ENCODE measurements at places on chromosomes 12 and 14.

GRCh38 chr14:104190396-104191000, 52.1 kb downstream of the KIF26A start:
- no peak overlapping the region for H3K27ac ChIP-seq
- H3K27me3 ChIP-seq, result peaks cover 56% of the 10 kb centered on the region
- DNase-seq, result no peak
- H3K4me1 ChIP-seq, result peaks cover 11% of the 10 kb centered on the region
- no peak overlapping the region for H3K4me3 ChIP-seq
- H3K36me3 ChIP-seq, result no peaks in the 10 kb centered on the region

GRCh38 chr12:795305-795704, 42.9 kb downstream of the WNK1 start:
- H3K36me3 ChIP-seq, result no peaks in the 10 kb centered on the region
- H3K27me3 ChIP-seq, result no peaks in the 10 kb centered on the region
- H3K4me3 ChIP-seq, result no peak overlapping the region
- H3K27ac ChIP-seq, result no peak overlapping the region
- peaks cover 33% of the 10 kb centered on the region for H3K4me1 ChIP-seq
- DNase-seq, result no peak

GRCh38 chr12:52121824-52122539, 42.5 kb downstream of the SMIM41 start:
- H3K4me3 ChIP-seq, result no peak overlapping the region
- no peaks in the 10 kb centered on the region for H3K36me3 ChIP-seq
- no peaks in the 10 kb centered on the region for H3K27me3 ChIP-seq
- peaks cover 59% of the 10 kb centered on the region for H3K4me1 ChIP-seq

DNA sequence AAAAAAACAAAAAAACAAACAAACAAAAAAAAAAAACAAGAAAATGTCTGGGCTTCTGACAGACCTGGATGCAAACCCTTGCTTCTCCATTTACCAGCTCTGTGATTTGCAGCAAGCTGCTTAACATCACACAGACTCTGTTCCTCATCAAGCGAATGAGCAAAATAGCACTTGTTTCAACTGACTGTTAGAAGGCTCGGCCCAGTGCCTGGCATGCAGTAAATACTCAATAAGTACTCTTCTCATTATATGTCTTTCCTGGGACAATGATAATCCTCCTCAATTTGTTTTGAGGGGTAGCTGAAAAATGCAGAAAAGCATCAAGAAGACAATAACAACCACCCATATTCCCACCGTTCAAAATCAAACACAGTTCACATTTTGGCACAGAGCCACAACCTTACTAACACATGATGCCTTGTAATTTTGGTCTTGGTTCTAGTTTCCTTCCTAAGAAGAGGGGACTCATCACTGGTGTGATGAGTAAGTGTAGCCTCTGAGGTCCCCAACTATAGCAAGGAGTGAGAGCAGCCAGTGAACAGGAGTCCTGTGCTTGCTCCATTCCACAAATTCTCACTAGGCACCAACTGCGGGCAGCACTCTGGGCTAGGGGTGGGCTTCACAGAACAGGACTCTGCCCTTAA, 60.4 kb downstream of the TTC7B start:
- DNase-seq, result no peak
- H3K4me3 ChIP-seq, result no peak overlapping the region
- H3K27me3 ChIP-seq, result no peaks in the 10 kb centered on the region

GRCh38 chr14:40123816-40124215, 691.6 kb upstream of the FBXO33 start:
- DNase-seq, result no peak
- H3K4me3 ChIP-seq, result no peak overlapping the region
- no peaks in the 10 kb centered on the region for H3K27me3 ChIP-seq
- H3K27ac ChIP-seq, result no peak overlapping the region
- H3K4me1 ChIP-seq, result no peaks in the 10 kb centered on the region

- no peaks in the 10 kb centered on the region for H3K27me3 ChIP-seq
- no peaks in the 10 kb centered on the region for H3K4me1 ChIP-seq
- no peaks in the 10 kb centered on the region for H3K36me3 ChIP-seq
- H3K4me3 ChIP-seq, result no peak overlapping the region
These were observed 13.6 kb downstream of the TTC9 start for GRCh38 chr14:70655110-70655826.

- peaks cover 32% of the 10 kb centered on the region for H3K27me3 ChIP-seq
- H3K4me3 ChIP-seq, result no peak overlapping the region
- no peak for DNase-seq
- no peak overlapping the region for H3K27ac ChIP-seq
- H3K36me3 ChIP-seq, result no peaks in the 10 kb centered on the region
These were observed 77.5 kb upstream of the C14orf180 start for GRCh38 chr14:104502060-104502459.

DNA sequence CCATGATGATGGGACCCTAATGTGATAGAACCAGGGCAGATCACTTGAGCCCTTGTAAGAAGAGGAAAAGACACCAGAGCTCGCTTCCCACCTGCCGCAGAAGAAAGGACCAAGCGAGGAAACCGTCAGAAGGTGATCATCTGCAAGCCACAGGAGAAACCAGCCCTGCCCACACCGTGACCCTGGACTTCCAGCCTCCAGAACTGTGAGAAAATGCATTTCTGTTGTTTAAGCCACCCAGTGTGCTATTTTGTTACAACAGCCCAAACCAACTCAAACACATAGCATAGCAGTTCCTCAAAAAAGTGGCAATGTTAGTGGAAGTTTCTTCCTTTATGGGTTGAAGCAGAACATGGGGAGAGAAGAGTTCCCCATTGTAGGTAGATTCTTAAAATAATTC, 107.9 kb upstream of the BCL2L14 start:
- H3K36me3 ChIP-seq, result no peaks in the 10 kb centered on the region
- H3K4me3 ChIP-seq, result no peak overlapping the region
- DNase-seq, result no peak
- no peaks in the 10 kb centered on the region for H3K27me3 ChIP-seq

GRCh38 chr14:46057799-46058198, 593.8 kb downstream of the RPL10L start:
- H3K27ac ChIP-seq, result no peak overlapping the region
- DNase-seq, result no peak
- H3K4me1 ChIP-seq, result no peaks in the 10 kb centered on the region
- no peaks in the 10 kb centered on the region for H3K36me3 ChIP-seq
- H3K27me3 ChIP-seq, result no peaks in the 10 kb centered on the region
- H3K4me3 ChIP-seq, result no peak overlapping the region

DNA sequence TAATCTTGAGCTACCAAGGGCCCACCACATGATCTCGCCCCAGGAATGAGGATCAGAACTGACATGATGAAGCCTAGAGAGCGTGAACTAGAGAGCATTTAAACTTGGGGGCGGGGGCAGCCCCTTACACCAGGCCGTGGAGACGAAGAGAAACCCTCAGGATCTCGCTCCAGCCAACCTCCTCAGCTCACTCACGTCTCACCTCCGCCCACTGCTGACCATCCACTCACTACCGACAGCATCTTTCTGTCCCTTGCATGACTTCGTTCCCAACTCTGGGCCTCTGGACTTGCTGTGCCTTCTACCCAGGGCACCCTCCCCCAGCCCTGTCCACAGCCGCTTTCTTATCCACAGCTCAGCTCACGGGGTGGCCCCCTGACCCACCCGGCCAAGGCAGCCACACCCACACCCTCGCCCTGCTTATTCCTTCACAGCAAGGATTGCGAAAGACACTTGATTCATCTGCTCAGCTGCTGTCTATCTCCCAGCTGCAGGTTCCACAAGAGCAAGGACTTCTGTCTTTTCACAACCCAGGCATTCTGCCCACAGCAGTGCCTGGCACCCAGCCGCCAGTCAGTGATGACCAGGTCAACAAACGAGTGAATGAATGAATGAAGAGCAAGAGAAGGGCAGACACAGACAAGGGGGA, 6.4 kb downstream of the STX2 start:
- H3K36me3 ChIP-seq, result no peaks in the 10 kb centered on the region
- DNase-seq, result no peak
- H3K4me3 ChIP-seq, result no peak overlapping the region
- H3K4me1 ChIP-seq, result peaks cover 6% of the 10 kb centered on the region
- no peak overlapping the region for H3K27ac ChIP-seq

GRCh38 chr14:96187216-96188031, 17.2 kb upstream of the BDKRB2 start:
- no peak overlapping the region for H3K4me3 ChIP-seq
- DNase-seq, result no peak
- H3K4me1 ChIP-seq, result no peaks in the 10 kb centered on the region
- H3K27ac ChIP-seq, result no peak overlapping the region
- H3K36me3 ChIP-seq, result no peaks in the 10 kb centered on the region

DNA sequence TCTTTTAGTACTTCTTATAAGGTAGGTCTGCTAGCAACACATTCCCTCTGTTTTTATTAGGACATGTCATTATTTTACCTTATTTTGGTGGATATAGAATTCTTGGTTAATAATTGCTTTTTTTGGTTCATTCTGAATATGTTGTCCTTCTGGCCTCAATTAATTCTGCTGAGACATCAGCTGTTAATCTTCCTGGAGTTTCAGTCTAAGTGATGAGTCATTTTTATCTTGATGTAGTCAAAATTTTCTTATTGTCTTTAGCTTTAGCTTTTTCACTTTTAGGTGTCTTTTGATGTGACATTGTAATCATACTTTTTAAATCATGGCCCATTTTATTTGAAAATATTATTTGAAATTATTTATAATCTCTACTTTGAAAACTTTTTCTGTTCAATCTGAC, 104.9 kb upstream of the PMCH start:
- no peak for DNase-seq
- no peak overlapping the region for H3K27ac ChIP-seq
- no peak overlapping the region for H3K4me3 ChIP-seq
- no peaks in the 10 kb centered on the region for H3K36me3 ChIP-seq
- H3K27me3 ChIP-seq, result no peaks in the 10 kb centered on the region
- H3K4me1 ChIP-seq, result no peaks in the 10 kb centered on the region

DNA sequence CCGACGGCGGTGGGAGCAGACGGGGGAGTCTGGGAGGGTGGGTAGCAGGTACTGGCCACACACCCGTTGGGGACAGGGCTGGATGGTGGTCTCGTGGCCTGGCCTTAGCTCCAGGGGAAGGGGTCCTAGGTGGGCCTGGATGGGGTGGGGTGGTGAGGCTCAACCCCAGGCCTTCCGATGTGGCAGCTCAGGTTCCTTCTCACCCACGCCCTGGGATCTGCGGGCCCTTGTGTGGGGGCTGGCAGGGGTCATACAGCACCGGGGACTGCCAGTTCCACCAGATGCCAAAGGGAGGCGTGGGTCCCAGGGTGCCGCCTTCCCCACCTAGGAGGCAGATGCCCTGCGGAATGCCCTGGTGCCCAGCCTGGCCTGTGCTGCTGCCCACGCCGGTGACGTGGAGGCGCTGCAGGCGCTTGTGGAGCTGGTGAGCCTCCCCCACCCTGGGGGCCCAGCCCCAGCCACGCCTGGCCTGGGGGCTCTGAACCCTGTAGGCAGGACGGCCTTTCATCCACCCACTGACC, 21.0 kb downstream of the ASPG start:
- H3K27ac ChIP-seq, result peak overlapping the region; percentile 81
- DNase-seq, result peak; percentile 65
- H3K27me3 ChIP-seq, result peaks cover under 1% of the 10 kb centered on the region
- H3K4me1 ChIP-seq, result peaks cover 85% of the 10 kb centered on the region
- no peak overlapping the region for H3K4me3 ChIP-seq
- no peaks in the 10 kb centered on the region for H3K36me3 ChIP-seq

- DNase-seq, result no peak
- H3K4me1 ChIP-seq, result no peaks in the 10 kb centered on the region
- H3K36me3 ChIP-seq, result no peaks in the 10 kb centered on the region
- peaks cover 7% of the 10 kb centered on the region for H3K27me3 ChIP-seq
These were observed 110.2 kb downstream of the SNAPC1 start for GRCh38 chr14:61872452-61872851.

- DNase-seq, result peak; percentile 62
- H3K4me3 ChIP-seq, result peak overlapping the region; percentile 44
- no peaks in the 10 kb centered on the region for H3K36me3 ChIP-seq
- peaks cover 23% of the 10 kb centered on the region for H3K27me3 ChIP-seq
- peaks cover 16% of the 10 kb centered on the region for H3K4me1 ChIP-seq
These were observed 5.7 kb upstream of the SLC38A4 start for GRCh38 chr12:46831335-46832129.

- H3K27me3 ChIP-seq, result peaks cover 40% of the 10 kb centered on the region
- H3K36me3 ChIP-seq, result no peaks in the 10 kb centered on the region
- H3K27ac ChIP-seq, result no peak overlapping the region
- H3K4me3 ChIP-seq, result no peak overlapping the region
- H3K4me1 ChIP-seq, result no peaks in the 10 kb centered on the region
- DNase-seq, result no peak
These were observed 38.0 kb downstream of the TMEM63C start for GRCh38 chr14:77219591-77219990.

GRCh38 chr14:99199846-99200653, 71.9 kb downstream of the BCL11B start:
- H3K36me3 ChIP-seq, result no peaks in the 10 kb centered on the region
- H3K4me3 ChIP-seq, result no peak overlapping the region
- H3K27me3 ChIP-seq, result no peaks in the 10 kb centered on the region
- peaks cover 19% of the 10 kb centered on the region for H3K4me1 ChIP-seq
